ENCODE measurements at places on chromosomes 4 and X.
A peak's percentile ranks its signal among the peaks of the same experiment; 100 is the strongest.

- DNase-seq, result no peak
Measured at GRCh38 chr4:5276475-5277075, 225.3 kb downstream of the STK32B start.

DNA sequence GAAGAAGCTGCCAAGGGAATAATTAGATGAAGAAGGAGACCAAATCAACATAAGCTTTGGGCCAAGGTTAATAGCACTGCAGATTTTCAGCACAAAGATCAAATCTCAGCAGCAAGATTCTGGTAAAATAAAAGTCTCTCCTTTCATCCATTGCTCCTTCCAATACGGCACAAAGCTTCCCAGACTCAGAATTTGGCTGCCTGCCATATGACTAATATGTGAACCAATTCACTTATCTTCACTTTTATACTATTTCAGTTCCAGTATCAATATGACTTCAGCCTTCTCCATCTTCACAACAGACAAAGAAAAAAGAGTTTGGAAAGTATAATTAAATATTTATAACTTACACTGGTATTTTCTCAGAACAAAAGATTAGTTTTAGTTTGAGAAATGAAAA, 978.3 kb upstream of the GRID2 start:
- DNase-seq, result peak; percentile 79

- DNase-seq, result no peak
Measured at GRCh38 chr4:150619042-150619441, 37.1 kb downstream of the MAB21L2 start.

- DNase-seq, result no peak
Measured at GRCh38 chr4:25870081-25870480, 7.3 kb upstream of the SEL1L3 start.

Data from epithelial cell of esophagus (primary cell).